Esophagus squamous epithelium (tissue), 5 donors: ENCODE measurements at places on chromosomes 16 and 17.

DNA sequence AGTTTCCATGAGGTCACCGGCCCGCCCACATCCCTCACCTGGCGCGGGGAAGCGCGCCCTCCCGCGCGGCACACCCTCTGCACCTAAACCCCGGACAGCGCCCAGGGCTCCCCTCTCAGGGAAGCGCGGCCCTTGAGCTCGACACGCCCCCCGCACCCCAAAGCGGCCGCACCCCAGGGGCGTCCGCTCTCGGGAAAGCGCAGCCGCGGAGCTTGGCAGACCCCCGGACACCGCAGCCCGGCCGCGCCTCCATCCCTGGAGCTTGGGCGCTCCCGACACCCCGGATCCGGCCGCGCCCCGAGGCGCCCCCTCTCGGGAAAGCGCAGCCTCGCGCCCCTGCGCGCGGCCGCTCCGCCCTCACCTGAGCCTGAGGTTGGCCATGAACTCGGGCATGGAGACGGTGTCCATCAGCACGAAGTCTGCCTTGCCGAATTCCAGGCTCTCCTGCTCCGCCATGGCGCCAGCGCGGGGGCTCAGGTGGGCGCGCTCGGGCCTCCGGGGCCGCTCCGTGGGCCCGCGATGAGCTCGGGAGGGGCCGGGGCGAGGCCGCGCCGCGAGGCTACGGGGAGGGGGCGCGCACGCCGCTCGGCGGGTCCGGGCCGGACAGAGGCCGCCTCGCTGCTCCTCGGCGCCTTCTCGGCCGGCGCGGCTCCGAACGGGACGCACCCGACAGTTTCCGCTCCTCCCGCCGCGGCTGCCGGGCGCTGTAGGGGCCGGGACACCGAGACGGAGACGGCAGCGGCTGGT lies at the start of gene MYO1D:
Gene MYO1D (minus strand): TSS at position 708 of the 747 bp plus-strand sequence. CDS start 252 bp downstream, at position 456.
- no peak for DNase-seq

DNA sequence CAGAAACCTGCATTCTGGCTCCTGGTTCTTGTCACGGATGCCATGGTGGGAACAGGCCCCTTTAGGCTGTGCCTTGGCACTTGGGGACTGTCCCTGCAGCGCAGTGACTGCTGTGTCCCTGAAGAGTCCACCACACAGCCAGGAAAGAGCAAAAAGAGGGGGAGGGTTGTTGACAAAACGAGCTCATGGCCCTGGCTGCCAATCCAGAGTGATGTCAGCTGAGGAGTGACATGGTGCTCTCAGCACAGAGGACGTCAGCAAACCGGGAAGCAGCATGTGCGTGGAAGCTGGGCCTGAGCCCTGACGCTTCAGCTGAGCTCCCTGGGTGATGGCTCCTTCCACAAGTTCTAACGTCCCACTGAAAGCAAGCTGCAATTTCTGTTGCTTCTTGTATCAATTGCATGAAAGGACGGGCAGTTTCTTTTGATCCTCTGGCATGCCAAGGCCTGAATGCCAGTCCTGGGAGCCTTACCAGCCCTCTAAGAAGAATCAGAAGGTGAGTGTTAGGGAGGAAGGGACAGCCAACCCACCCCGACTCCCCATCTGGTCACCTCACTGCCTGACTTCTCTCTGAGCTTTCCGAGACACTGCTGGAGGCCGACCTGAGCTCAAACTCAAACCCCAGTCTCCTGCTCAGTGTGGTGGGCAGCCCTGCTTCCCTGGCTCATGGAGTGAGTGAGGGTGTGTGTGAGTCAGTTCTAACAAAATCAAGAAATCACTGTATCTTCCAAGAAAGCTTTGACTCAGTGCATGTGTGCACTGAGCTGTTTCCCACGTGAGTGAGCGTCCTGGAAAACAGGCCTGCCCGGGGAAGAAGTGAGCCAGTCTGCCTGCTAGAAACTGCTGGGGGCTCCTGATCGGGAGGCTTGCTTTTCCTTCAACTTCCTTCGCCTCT lies 14.7 kb upstream of the WNT3 start:
- no peak for DNase-seq

DNA sequence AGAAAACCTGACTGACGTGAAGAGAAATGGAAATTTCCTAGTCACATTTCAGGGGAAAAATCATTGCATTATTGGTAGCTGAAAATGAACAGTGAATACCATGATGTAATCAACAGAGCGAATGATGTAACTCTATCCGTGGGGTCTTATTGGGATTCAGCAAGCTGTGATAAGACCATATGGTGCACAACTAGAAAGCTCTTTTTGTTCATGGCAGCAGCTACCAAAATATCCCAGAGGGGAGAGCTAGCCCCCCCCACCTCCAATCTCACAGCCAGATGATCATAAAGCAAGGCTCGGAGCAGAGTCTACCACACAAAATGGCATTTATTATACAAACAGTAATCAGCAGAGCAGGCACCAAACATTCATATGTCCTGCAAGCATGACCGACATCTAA lies 22.2 kb upstream of the DNAH17 start:
- no peak for DNase-seq

- DNase-seq, result no peak
These were observed 678 bp upstream of the GH1 start for GRCh38 chr17:63919311-63919723.

GRCh38 chr17:48491527-48492273 lies 39.1 kb downstream of the HOXB1 start:
- no peak for DNase-seq

DNA sequence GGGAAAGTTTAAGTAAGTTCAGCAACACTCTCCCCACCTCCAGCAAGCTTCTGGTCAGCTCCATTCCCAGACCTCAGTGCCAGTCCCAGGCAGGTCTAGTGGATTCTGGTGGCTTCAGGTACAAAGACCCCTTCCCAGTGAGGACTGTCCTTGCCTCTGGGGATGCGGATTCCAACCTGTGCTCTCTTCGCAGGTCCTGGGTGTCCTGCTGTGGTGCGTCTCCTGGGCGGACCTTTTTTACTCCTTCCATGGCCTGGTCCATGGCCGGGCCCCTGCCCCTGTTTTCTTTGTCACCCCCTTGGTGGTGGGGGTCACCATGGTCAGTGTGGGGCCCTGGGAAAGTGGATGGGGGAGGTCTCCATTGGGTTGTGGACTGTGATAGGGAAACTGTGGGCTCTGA lies 21.8 kb downstream of the ABCC3 start:
- DNase-seq, result no peak

- no peak for DNase-seq
These were observed 69.1 kb downstream of the RPTOR start for GRCh38 chr17:80613732-80614071.

- DNase-seq, result no peak
These were observed 176.3 kb downstream of the RPTOR start for GRCh38 chr17:80720610-80721577.

DNA sequence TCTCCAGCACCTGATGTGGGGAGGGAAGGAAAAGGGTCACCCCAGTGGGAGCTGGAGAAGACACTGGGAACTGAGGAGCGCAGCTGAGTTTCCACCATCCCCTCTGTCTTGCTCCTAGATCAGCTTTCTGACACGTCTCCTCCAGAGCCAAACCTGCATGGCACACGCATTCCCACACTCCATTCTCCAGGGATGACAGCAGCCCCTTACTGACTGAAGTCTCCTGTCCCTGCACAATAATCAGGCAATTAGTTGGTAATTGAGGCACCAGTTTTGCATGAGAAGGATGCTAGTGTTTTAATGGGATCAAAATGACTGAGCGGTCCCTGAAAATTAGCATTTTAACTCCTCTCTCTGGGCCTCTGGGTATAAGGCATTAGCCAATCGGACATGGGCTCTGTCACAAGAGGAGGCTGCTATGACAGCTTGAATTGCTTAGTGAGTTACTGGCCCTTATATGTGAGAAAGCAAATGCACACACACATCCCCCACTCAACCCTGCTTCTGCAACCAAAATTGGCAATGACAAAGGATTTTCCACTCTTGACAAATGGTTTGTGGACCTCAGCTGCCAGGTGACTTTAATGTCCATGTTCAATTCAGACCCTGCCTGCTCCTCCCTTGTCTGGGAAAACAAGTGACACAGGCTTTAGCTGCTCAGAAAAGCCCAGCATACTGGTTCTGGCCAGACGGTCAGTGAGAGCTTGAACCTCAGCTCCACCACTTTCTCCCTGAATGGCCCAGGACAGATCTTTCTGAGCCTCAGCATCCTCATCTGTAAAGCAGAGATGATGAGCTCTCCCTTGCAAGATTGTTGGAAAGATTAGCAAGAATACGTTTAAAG lies 57.2 kb upstream of the SREBF1 start:
- no peak for DNase-seq

DNA sequence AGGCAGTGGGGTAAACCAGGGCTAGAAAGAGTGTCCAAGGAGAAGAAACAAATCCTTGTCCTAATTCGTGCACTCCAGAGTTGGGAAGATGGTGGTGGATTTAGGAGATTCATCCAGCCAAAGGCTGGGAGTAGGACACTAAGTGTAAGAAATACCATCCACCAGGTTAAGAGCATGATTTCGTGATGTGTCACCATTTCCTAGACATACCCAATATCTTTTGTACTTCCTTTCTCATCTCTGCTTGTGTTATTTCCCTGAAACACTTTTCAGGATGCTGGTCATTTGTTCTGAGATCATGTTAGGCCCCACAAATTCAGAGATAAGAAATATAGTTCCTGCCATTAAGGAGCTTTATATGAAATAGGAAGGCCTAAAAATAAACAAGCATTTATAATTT lies 106.3 kb upstream of the HLF start:
- DNase-seq, result no peak

DNA sequence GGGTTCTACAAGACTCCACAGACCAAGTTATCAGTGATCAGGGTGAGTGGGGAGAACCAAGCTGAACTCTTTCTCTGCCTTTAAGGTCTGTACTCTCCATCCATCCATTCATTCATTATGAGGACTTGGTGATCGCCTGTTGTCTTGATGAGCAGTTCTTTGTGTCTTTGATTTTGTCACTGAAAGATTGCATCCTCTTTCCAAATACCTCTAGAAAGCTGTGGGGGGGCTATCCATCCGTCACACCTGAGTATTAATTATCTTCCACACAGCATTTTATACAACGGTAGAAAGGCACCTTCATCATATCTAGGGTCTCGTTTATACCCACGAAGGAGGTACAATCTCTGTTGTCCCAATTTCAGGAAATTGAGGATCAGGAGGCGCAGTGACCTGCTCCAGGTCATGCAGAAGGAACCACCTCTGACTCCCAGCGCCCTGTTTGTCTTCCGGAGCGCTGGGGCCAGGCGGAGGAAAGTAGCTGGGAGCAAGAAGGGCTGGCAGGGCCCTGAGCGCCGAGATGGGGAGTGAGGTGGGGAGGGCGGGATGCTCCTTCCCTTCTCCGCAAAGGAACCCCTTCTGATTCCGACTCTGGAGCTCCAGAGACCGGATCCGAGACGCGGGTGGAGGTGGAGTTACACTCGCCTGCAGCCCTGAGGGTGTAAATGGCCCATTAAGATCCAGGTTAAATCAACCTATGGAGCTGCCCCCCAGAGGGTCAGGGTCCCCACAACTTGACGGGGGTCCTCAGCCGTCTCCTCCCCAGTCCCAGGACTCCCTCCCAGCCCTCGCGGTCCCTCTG lies 605 bp upstream of the ABAT start:
- DNase-seq, result no peak

- DNase-seq, result no peak
These were observed 299 bp downstream of the NUP85 start for GRCh38 chr17:75205793-75206163.

- DNase-seq, result no peak
These were observed 10.7 kb upstream of the RNF222 start for GRCh38 chr17:8408371-8408770.

DNA sequence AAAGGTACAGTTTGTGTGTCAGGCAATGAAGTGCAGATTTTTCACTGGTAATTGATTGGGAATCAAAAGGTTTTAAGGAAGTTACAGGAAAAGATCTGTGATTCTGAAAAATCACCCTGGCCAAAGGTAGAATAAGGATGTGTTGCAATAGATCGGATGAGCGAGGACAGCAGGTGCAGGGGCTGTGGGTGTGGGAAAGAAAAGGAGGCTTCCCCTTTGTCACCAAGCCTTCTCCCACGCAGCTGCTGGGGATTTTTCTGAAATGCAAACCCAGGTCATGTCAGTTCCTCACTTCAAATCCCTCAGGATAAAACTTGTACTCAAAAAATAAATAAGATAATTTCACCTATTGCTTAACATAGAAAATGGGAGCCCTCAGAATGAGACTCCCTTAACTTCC lies 47.9 kb upstream of the ARHGAP17 start:
- DNase-seq, result no peak

DNA sequence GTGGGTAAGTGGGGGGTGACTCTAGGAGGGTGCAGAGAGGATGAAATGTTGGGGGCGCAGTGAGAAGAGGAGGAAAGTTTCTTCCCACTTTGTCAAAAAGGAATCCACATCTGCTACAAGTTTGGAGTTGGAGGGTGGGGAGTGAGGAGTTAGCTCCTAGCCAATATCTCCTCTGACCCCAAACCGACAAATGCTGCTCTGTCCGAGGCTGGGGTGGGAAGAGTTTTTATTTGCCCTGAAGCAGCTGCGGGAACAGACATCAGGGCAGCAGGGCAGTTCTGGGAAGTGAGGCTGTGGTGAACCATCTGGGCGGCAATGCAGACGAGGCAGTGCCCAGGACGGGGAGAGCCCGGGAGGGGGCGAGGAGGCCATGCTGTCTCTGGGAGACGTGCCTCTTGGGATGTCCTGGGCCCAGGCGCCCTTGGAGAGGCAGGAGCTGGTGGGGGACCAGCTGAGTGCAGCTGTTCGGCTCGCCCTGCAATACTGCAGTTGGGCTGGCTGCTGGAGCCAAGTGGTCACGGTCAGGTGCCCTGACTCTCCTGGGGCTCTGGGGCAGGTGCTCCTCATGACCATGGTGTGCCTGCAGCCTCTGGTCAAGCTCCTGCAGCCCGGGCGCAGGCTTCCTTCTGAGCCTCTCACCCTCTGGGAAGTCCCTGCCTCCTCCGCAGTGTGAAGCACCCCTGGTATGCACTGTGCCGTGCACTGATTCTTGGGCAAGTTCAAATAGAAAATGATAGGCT lies 6.4 kb upstream of the SOCS3 start:
- no peak for DNase-seq

- no peak for DNase-seq
These were observed 18.4 kb downstream of the HSD11B2 start for GRCh38 chr16:67449336-67449735.

GRCh38 chr16:6035161-6035560 lies 937.6 kb upstream of the EEF2KMT start:
- DNase-seq, result no peak

GRCh38 chr17:13114601-13115031 lies 96.8 kb upstream of the ELAC2 start:
- DNase-seq, result no peak

- DNase-seq, result no peak
These were observed 2227.7 kb downstream of the TP53TG3F start for GRCh38 chr16:35687071-35687470.

- no peak for DNase-seq
These were observed 3.1 kb downstream of the CTRB2 start for GRCh38 chr16:75203667-75204409.

DNA sequence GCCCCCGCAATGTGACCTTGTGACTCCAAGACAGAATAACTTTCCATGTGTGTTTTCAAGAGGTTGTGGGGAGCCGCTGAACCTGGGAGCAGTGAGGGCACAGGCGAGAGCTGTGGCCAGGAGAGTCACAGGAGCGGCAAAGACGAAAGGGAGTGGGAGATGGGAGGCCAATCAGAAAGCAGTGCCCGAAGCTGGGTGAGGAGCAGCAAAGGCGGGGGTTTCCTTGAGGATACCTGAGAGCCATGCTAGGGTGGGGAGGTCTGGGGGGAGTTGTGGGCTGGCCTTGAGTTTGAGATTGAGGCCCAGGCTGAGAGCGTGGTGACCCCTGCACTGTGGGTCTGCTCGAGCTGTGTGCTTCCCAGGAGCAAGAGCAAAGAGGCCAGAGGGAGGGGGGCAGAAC lies 23.2 kb upstream of the NPTX1 start:
- DNase-seq, result no peak
